Bronchial epithelial cell (primary cell): ENCODE measurements at places on chromosomes 4 and X. TPM values are rescaled to one million over a fixed set of nuclear protein-coding genes. Genes with fewer than 3 reads are reported as not detected.
A peak's percentile ranks its signal among the peaks of the same experiment; 100 is the strongest.

GRCh38 chr4:179307297-179308136 lies 1865.3 kb upstream of the AGA start:
- peak; percentile 21 for DNase-seq

Gene CSN1S1
- total RNA-seq = not detected in 2 replicates

GRCh38 chr4:5370286-5370685 lies 319.0 kb downstream of the STK32B start:
- DNase-seq = peak; percentile 90

- peak; percentile 42 for DNase-seq
Observed at GRCh38 chrX:137194164-137194563, 160.4 kb upstream of the GPR101 start.

GRCh38 chr4:38190717-38191178 lies 230.6 kb downstream of the PTTG2 start:
- DNase-seq = no peak

DNA sequence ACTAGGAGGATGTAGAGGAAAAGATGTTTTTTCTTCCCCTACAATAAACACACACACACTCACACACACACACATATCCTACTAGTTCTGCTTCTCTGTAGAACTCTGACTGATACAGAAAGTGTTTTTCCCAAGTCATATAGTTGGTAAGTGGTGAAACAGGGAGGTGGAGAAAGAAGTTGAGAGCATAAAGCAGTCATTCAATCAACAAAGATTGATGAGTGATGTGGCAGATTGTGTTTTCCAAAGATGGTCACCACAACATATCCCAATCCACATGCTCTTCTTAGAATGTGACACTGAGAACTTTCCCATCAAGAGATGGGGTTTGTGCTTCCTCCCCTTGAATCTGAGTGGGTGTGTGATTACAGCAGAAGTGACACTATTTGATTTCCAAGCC lies 123.4 kb upstream of the ATP6AP2 start:
- DNase-seq = no peak

DNA sequence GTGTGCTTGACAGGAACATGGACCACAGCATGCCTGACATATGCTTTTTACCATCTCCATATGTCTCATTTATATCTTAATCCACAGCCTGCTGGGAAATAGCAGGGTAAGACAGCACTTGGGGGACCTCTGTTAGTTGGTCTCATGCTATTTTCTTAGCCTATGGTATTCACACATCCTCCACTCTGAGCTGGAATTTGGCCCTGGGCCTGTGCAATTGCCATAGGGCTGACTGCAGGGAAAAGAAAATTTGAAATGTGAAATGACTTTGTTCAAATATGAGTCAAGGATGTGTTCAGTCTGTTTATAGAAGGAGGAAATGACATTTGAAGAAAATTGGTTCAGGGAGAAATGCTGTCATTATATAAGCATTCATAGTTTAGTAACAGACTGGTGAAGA lies 9.6 kb upstream of the MAP7D3 start:
- DNase-seq = peak; percentile 67

Gene GPC3
- total RNA-seq = 0.26 and 0.90 TPM in 2 replicates

DNA sequence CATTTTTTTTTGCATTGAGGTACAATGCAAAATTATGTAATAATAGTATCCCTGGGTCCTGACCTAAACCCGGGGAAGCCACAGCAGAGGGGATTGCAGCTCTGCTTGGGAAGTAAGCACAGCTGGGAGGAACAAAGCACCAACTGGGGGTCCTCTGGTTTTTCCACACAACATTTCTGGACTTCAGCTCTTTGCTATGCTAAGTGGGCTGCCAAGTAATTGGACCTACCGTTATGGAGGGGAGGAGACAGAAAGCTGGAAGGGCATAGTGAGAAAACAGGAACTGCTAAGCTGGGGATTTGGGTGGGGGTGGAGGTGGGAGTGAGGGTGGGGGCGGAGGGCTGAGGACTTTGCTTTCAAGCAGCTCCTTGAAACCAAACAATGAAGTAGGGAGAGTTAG lies 183.3 kb downstream of the ZIC3 start:
- no peak for DNase-seq

Gene GABRG1
- total RNA-seq = not detected in 2 replicates
